ENCODE measurements at places on chromosomes 3 and 15.
A peak's percentile ranks its signal among the peaks of the same experiment; 100 is the strongest.

- peak; percentile 46 for DNase-seq
Observed at GRCh38 chr3:189340680-189341460, 169.1 kb downstream of the TPRG1 start.

DNA sequence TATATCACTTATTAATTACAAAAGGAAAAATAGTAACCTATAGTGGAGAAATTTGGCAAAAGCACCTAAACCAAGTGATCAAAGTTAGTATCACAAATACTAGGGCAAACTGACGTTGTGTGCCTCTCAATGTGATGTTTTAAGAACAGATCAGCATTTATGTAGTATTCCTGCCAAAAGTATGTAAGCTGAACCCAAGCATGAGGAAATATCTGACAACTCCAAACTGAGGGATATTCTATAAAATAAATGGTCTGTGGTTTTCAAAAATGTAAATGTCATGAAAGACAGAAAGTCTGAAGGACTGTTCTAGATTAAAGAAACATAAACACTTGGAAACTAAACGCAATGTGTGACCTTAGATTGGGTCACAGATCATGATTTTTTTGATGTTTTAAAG lies 34.3 kb upstream of the PIK3CA start:
- no peak for DNase-seq

DNA sequence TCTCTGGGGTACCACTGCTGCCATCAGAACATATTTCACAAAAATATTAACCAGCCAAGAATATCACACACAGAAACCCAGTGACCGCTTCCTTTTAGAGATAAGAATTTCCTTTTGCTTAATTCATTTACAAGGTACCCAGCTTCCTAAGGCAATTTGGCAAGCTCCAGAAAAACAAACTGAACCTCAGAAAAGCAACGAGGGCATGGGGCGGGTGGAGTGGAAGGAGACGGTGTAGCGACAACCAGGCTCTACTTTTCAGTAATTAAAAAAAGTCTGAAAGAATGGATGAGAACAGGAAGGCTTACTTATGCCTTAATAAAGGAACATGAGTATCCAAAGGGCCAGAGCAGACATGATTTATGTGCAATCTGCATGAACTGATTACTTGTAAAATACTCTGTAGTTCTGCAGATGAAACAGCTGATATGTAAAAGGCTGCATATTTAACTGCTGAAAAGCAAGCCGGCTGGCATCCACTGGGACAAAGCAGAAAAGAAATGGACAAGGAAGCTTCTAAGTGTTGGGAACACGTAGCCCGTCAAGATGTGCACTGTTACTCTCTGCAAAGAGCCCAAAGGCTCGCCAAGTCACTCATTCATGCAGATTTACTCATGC lies 18.6 kb downstream of the RFTN1 start:
- DNase-seq: no peak

GRCh38 chr3:144244662-144245061 lies 273.0 kb downstream of the DIPK2A start:
- peak; percentile 3 for DNase-seq

GRCh38 chr3:148716657-148717056 lies 19.0 kb downstream of the AGTR1 start:
- no peak for DNase-seq

All from NB4 (cell line).